ENCODE measurements at places on chromosomes 2 and 18.

DNA sequence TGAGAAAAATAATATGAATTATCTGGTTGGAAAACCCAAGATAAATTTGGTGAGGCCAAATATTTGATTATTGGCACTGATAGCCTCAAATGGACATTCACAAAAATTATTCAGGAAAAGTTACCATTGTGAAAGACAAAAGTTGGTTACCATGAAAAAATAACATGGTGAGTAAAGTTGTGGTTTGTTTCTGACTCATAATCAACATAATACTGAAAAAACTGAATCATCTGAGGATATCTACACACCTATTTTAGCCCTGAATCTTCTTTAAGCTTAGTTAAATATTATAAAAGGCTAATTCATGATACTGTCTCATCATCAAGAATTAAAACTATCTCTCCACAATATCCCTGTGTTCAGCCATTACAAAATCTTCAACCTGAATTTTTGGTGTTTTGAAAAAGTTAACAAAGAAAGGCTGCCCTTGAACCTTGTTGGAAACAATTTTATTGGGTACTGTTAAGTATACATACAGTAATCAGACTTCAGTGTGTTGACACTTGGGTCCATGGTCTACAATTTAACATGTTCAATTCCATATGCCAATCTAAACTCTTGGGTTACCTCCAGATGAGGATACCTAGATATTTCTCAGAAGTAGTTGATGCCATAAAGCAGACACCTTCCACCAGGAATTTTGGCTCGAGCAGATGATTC is 607.5 kb upstream of the SLC39A10 start:
- no peak for DNase-seq

GRCh38 chr18:69599377-69599776 is 198.7 kb downstream of the DOK6 start:
- no peak for DNase-seq

DNA sequence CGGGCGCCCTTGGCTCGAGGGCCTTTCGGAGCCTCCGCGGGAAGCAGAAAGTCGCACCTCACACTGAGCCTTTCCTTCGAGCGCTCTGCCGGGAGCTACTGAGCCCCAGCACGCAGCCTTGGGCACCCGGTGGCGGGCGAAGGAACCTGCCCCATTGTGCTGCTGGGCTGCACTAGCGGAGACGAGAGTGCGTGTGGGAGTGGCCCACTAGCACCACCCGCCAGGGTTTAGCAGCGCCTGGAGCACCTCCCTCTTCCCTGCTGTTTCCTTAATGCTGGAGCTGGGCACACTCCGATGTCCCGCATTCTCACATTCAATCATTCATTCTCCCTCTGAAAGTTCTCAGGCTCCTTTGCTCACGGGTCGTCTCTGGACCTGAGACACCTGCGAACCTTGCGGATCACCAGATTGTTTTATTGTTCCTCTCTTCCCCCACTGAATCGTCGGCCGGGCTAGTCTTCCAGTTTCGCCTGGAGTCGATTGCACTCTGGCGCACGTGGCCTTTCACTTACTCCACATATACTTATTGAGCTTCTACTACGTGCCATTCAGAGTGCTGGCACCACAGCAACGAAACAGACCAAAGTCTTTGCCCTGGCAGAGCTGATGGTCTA is 8.5 kb upstream of the PAX3 start:
- no peak for DNase-seq

GRCh38 chr2:200422071-200422470 is 87.8 kb downstream of the KCTD18 start:
- DNase-seq = no peak

DNA sequence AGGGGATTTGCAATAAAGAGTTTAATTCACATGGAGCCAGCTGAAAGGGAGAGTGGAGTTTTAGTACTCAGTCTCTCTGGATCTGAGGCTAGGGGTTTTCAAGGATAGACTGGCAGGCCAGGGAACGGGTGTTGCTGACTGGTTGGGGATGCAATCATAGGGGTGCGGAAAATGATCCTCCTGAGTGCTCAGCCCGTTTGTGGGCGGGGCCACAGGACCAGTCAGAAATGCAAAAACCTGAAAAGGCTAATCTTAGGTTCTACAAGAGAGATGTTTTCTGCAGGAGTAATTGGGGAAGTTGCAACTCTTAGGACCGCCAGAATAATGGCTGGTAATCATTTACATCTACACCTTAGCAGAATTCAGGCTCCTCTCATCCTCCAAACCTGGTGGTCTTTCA is 2.5 kb downstream of the NFU1 start:
- DNase-seq = no peak

DNA sequence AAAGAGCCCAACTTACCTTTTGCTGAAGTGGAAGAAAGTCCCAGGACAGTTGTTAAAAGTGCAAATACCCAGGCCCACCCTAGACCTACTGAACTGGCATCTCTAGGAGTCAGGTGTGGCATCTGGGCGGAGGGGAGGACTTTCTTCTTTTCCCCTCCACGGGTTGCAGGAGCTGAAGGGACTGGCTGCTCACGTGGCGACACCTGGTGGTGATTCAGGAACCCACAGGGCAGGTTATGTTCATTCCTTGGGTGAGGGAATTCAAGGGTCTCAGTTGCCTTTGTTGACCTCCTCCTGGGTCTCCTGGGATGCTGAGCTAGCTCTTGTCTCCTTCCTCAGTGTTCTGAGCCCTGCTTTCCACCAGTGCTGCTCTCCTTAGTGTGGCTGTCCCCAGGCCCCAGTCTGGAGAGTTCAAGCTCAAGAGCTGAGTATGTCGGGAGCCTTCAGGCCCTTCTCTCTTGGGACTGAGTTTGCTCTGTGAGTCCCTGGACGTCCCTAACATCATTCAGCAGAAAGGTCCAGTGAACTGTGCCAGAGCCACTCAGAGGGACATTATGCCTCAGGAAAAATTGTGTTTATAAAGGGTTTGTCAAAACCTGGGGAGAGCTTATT is 56.9 kb downstream of the DYSF start:
- DNase-seq = peak; percentile 71

GRCh38 chr2:16438613-16439321 is 226.9 kb downstream of the CYRIA start:
- no peak for DNase-seq

- no peak for DNase-seq
Observed at GRCh38 chr2:9634133-9634532, 3.3 kb upstream of the YWHAQ start.

DNA sequence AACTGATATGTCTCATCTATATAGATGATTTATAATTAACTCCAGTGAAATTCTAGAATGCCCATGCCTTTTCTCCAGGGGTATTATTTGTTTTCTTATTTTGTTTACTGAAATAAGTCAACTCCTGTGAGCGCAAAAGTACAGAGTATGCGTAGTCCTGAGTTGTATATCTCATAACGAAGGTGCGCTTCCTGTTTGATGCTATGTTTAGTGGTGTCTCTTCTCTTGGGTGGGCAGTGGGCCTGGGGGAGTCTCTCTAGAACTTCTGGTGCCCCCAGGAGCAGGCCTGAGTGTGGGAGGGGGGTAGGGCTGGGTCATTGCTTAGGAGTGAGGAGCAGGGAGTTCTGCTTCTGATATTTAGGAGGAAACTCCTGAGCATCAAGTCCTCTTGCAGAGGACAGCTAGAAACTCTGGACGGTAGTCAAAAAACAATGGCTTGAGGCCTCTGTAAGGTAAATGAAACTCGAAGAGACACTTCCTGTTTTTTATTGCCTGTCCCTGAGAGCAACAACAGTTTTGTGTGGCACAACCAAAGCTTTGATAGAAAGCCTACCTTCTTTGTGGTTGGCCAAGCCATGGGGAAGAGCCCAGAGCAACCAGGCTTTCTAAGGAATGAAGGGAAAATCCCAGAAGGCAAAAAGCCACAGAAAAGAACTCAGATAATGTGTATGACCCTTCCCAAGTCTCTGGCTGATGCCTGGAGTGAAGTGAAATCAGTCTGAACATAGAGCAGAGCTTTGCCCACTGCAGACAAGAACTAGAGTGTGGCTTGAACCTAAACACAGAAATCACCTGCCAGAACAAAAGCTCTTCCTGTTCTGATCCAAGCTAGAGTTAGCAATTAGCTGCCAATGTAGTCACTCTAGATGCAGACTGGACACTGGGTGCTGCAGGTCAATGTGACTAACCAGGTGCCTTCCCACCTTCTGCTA is 8.5 kb upstream of the SP140L start:
- no peak for DNase-seq

DNA sequence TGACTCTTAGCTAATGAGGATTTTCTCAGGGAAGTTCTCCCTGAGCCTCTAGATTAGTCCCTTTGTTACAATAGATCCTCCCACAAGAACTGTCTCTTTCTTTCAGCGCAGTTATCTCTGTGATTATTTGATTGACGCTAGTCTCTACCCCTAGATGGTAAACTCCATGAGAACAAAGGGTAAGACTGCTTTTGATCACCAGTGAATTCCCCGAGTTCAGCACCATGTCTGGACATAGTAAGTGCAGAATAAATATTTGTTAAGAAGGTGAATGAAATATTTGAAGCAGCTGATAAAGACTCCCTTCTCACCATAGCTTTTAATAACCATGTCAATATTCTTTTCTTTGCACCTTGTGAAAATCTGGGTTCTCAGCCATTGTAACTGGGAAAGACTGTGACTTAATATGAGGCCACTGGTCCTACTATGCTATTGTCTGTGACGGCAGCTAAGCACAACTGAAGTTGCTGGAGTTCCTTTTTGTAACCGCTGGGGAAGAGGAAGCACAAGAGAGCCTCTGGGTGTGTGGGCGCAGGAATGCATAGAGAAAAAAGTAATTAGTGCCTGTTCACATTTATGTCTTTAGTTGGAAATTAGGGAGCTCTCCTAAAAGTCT is 214.7 kb downstream of the TGIF1 start:
- DNase-seq = no peak

DNA sequence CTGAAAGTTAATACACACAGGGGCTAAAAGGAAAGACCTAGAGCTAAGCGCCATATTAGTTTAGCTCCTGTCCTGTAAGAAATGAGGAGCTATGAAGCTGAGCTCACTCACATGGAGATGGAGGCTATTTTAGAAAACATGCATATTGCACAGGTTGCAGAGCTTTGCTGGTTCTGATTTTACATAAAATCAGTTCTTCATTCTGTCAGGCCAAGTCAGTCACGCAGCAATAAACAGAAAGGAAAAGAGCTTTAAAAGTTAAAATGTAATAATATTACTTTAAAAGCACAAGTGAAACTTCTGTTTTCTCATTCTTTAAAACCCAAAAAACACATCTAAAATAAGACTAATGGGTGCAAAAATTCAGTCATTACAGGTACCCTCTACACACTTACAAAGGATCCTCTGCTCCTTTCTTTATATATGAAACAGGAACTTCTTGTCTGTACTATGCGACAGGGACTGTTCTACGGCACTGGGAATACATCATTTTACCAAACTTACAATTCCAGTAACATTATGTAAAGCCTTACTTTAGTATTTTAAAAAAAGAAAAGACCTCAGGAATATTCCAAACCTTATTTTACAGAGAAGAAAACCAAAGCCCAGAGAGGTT is 113.8 kb downstream of the THADA start:
- no peak for DNase-seq

GRCh38 chr18:7647500-7647899 is 80.4 kb downstream of the PTPRM start:
- no peak for DNase-seq

DNA sequence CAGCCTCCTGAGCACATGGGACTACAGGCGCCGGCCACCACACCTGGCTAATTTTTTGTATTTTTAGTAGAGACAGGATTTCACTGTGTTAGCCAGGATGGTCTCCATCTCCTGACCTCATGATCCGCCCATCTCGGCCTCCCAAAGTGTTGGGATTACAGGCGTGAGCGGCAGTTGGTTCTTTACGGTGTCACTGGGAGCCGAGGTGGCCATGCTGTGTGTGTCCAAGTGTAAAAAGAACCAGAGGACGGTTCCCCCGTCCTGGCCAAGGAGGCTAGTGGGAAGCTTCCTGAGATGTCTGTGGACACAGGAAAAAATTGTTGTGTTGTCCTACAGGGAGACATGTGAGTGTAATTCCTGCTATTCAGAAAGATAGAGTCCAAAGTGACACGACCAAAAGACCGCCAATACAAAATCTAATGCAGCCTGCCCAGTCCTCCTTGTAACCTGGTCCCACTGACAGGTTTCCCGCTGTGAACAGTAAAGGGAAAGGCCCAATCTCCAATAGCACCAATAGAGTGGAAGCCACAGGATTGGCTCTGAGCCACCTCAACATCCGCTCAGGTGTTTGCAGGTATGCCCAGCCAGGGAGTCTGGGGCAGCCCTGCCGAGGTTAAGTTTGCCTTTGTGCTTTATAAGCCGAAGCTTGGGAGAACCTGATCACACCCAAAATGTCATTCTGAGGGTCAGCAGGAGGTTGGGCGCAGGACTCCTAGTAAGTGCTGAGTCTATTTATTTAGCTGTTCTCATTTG is 40.6 kb downstream of the NCK2 start:
- DNase-seq = no peak

- DNase-seq = no peak
Observed at GRCh38 chr18:49591271-49591670, 29.4 kb downstream of the LIPG start.

DNA sequence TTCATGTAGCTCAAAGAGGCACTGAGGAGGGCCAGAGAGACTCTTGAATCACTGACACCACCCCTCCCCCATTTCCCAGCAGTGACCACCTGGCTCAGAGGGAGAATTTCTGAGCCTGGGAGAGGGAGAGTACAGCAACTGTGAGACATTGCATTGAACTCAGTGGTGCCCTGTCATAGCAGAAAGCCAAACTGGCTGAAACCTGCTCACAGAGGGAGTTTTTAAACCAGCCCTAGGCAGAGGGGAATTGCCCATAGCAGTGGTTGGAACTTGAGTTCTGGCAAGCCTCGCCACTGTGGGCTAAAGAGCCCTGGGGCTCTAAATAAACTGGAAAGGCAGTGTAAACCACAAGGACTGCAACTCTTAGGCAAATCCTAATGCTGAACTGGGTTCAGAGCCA is 243.1 kb downstream of the ADCYAP1 start:
- no peak for DNase-seq

GRCh38 chr2:8144785-8145184 is 537.1 kb upstream of the ID2 start:
- no peak for DNase-seq

DNA sequence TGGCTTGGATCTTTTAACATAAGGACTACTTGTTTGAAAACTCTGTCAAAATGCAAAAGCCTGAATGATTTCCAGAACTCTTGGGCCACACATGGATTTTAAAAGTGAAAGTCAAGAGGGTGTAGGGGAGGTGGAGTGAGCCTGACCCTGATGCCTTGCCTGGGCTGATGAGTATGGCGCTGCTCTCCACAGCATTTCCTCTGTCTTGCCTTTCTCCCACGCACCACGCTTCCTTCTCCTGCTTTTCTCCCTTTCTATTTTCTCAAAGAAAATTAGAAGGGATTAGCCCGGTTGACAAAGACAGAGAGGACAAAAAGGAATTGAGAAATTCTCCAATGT is 207.0 kb upstream of the CCDC68 start:
- DNase-seq = no peak

Data from left lobe of liver (tissue), 2 donors.